ENCODE measurements at places on chromosomes 1 and 21. TPM values are rescaled to one million over a fixed set of nuclear protein-coding genes. Genes with fewer than 3 reads are reported as not detected.

Gene PRDM16
- total RNA-seq = 3.9 TPM

- no peak for DNase-seq
These were observed 6.1 kb downstream of the KIF26B start for GRCh38 chr1:245160741-245161400.

DNA sequence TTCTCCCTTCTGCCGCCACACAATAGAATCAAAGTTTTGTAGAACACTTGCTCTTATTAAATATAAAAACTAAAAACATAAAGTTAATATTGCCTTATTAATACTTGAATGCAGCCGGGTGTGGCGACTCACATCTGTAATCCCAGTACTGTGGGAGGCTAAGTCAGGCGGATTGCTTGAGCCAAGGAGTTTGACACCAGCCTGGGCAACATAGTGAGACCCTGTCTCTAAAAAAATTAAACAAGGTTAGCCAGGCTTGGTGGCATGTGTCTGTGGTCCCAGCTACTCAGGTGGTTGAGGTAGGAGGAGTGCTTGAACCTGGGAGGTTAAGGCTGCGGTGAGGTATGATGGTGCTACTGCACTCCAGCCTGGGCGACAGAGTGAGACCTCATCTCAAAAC lies 13.2 kb upstream of the HHAT start:
- DNase-seq = no peak

- no peak for DNase-seq
These were observed 7.0 kb upstream of the ANGPTL1 start for GRCh38 chr1:178877896-178878295.

- DNase-seq = no peak
These were observed 556.5 kb downstream of the PTBP2 start for GRCh38 chr1:97277891-97278654.

- no peak for DNase-seq
These were observed 214.1 kb downstream of the NUF2 start for GRCh38 chr1:163535807-163536206.

DNA sequence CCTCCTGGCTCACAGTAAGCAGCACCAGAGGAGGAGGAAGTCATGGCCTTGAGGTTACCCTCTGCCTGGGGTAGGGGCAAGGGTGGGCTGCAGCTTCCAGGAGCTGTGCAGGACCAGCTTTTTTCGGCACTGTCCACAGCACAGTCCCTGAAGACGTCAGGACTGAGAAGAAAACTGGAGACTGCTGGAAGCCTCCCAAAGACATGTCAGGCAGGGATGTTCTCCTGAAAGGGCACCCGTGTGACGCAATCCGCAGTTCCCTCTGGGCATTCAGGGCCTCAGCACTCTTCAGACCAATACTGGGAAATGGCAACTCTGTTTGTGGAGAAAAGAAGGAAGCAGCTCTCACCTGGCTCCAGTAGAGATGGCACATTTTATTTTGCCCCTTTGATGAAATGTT lies 64.8 kb upstream of the TENT5C start:
- no peak for DNase-seq

DNA sequence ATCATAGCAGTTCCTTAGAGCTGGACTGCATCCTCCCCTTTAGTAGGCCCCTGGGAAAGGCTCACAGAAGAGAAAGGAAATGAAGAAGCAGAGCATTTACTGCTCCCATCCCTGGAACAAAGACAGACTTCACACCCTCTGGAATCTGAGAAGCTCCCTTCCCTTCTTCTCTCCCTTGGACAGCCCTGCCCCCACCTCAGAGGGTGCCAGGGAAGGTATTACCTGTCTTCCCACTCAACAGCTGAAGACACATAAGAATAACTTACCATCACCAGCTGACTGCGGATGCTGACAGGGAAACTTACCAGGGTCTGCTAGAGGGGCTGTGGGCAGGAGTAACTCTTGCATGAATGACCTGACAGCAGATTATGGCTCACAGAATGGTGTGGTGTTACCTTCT lies 14.1 kb upstream of the FAAH start:
- DNase-seq = no peak

DNA sequence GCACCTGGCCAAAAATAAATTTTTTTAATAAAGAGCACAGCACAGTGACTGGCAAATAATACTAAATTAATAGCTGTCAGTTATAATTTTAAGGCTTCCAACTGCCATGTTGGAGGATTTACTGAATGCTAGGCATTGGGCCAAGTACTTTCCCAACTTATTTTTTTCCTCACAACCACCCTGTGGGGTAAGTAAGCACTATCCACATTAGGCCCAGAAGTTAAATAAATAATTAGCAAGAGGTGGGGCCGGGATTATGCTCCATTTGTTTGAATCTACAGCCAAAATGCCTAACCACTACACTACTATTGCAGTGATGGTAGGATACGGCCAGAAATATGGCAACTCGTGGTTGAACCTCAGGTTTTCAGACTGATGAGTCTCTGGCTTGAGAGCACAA lies 4.6 kb upstream of the TRNAU1AP start:
- no peak for DNase-seq

Gene VCAM1
- 27.3 TPM for total RNA-seq

Gene DYNLT4
- total RNA-seq = not detected

DNA sequence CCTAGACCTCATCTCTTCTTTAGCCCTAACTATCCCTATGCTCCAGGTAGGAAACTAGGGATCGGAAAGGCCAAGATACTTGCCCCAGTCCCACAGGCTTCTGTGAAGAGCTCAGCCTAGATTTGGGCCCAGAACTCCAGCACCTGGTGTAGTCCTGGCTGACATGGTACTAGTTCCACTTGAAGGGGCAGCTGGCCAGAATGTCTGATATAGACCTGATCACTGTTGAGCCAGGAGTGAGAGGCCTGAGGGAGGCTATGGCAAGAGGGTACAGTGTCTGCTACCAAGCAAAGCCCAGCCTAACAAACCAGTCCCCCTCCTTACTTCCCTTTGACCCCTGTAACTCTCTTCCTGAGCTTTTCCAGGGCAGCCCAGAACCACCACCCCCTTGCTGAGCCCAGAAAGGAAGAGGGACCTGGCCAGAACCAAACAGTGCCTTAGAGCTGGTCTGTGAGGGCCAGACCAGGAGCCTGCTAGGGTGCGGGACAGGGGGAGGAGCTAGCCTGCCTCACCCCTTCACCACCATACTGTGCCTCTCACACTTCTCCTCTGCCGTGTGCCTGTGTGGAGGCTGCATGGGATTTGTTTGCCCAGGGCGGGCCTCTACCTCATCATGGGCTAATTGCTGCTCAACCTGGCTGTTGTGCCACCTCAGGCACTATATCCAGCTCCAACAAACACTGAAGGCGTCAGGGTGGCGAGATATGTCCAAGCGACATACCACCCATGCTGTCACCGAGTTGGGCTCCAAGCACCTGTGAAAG lies 10.9 kb downstream of the POMGNT1 start:
- no peak for DNase-seq

Gene CD101
- 1.5 TPM for total RNA-seq

GRCh38 chr1:192973988-192974387 lies 85.2 kb downstream of the UCHL5 start:
- DNase-seq = no peak

GRCh38 chr1:74857676-74858075 lies 124.7 kb downstream of the TYW3 start:
- no peak for DNase-seq

Gene GPR161
- total RNA-seq = 6.2 TPM

GRCh38 chr1:2880086-2880485 lies 78.6 kb upstream of the TTC34 start:
- no peak for DNase-seq

DNA sequence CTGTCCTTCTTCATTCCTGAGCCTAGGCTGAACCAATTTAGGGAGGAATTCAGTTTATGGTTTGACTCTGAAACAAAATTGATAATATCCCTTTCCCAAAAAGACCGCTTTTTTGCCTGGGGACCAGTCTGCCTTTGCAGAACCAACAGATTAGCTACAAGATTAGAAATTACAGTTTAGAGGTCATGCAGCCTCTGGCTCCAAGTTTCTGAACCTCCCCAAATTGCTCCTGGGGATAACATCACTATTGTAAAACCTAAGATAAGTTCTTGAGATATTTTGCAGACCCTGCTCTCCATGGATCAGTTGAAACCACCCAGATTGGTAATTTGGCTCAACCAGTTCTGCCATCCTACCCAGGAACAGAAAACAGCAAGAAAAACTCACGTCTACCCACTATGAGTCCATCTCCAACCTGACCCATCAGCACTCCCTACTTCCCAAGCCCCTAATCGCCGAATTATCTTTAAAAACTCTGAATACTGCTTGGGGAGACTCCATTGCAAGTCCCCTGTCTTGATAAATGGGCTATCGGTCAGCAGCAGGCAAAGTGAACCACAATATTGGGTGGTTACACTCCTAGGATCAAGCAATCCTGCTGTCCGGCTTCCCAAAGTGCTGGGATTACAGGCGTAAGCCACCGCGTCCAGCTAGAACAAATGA lies 605 bp upstream of the RABGGTB start:
- DNase-seq = no peak

Gene ATP1A4
- total RNA-seq = 0.39 TPM

DNA sequence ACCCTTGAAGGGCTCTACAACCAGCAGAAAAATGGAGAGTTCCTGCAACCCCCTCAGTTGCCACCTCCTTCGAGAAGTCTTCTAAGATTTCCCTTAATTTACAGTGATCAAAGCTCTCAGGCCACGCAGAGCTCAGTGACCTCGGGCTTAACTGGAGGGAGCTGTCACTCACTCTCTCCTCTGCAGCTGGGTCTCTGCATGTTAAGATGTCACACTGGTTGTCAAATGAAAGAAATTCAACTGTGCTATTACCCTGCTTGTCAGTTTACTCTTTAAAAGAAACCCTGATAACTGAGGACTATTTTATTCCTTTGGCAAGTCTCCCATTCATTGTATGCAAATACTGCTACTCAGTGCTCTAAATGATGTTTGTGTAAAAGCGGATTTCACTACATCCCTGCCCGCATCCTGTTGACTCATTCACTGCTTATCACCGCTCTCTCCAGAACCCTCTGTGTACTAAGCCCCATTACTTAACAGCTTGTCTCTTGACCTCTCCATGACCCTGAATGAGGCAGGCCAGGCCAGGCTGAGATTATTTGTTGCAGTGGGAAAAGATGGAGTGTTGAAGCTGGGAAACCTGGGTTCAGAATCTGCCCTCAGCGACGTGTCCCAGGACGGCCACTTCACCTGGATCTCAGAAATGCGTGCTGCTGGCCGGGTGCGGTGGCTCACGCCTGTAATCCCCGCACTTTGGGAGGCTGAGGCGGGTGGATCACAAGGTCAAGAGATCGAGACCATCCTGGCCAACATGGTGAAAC lies 13.7 kb downstream of the DHRS3 start:
- no peak for DNase-seq

Gene CASQ2
- total RNA-seq = 1.5 TPM

- no peak for DNase-seq
These were observed 10.6 kb downstream of the PLXNA2 start for GRCh38 chr1:208233546-208233945.

- no peak for DNase-seq
These were observed 44.3 kb downstream of the TMEM51 start for GRCh38 chr1:15197591-15198447.

DNA sequence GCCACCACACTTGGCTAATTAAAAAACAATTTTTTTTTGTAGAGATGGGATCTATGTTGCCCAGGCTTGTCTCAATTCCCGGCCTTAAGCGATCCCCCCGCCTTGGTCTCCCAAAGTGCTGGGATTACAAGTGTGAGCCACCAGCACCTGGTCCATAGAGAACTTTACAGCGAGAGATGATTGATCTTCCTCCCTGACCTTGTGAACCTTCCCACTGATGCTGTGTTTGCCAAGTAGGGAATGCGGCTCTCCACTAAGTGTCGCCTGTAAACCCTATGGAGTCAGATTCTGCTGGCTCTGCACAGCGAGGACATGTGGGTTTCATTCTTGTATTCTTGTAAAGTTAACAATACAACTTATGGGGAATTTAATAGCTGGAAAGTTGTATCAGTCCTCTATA lies 81.3 kb upstream of the LYST start:
- DNase-seq = no peak

- no peak for DNase-seq
These were observed 65.6 kb downstream of the HHAT start for GRCh38 chr1:210394281-210394821.

DNA sequence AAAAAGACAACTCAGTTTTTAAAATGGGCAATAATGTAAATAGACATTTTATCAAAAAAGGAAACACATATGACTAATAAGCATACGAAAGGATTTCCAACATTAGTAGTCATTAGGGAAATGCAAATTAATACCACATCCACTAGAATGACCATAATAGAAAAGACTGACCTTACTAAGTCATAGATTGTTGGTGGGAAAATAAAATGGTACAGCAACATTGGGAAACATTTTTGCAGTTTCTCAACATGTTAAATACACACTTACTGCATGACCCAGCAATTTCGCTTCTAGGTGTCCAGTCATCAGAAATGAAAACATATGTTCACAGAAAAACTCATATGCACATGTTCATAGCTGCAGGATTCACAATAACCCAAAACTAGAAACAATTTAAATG lies 29.9 kb upstream of the SLC44A3 start:
- DNase-seq = no peak

- DNase-seq = no peak
These were observed 1086.3 kb upstream of the TMPRSS15 start for GRCh38 chr21:19489930-19490329.

GRCh38 chr1:204873176-204873575 lies 2.5 kb downstream of the NFASC start:
- DNase-seq = no peak
